ENCODE measurements at places on chromosomes 6 and 20.

DNA sequence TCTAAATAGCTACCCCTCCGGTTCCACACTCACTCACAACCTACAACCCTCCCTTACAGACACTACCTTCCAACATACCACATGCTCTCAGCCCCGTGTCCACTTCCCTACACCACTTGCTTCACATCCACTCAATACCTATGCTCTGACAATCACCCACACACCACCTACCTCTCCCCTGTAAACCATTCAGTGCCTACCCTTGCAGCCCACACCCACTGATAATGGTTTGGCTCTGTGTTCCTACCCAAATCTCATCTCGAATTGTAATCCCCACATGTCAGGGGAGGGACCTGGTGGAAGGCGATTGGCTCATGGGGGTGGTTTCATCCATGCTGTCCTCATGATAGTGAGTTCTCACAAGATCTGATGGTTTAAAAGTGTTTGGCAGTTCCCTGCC, 9.8 kb upstream of the ZNF343 start:
- no peak for DNase-seq

DNA sequence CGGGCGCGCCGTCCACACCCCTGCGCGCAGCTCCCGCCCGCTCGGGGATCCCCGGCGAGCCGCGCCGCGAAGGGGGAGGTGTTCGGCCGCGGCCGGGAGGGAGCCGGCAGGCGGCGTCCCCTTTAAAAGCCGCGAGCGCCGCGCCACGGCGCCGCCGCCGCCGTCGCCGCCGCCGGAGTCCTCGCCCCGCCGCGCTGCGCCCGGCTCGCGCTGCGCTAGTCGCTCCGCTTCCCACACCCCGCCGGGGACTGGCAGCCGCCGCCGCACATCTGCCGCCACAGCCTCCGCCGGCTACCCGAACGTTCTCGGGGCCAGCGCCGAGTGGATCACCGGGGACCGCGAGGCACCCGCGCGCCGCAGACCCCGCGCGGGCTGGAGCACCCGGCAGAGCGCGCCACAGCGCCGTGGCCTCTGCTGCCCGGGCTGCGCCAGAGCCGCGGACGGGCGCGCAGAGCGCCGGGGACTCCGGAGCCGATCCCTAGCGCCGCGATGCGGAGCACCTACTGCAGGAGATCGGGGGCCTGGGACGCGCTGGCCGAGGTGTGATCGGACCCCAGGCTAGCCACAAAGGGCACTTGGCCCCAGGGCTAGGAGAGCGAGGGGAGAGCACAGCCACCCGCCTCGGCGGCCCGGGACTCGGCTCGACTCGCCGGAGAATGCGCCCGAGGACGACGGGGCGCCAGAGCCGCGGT, at the start of gene BMP2:
Gene BMP2 (plus strand): TSS at position 151 of the 692 bp plus-strand sequence. CDS start 2,441 bp downstream, outside the sequence.
- DNase-seq: no peak

- DNase-seq: no peak
Measured at GRCh38 chr20:7383216-7383615, 557.0 kb downstream of the HAO1 start.

DNA sequence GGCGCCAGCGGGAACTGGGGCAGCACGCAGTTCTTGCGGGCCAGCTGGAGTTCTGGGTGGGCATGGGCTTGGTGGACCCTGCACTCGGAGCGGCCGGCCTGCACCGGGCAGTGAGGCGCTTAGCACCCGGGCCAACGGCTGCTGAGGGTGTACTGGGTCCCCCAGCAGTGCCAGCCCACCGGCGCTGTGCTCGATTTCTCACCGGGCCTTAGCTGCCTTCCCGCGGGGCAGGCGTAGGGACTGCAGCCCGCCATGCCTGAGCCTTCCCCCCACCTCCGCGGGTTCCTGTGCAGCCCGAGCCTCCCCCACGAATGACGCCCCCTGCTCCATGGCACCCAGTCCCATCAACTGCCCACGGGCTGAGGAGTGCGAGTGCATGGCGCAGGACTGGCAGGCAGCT, 168.8 kb downstream of the CD24 start:
- no peak for DNase-seq

DNA sequence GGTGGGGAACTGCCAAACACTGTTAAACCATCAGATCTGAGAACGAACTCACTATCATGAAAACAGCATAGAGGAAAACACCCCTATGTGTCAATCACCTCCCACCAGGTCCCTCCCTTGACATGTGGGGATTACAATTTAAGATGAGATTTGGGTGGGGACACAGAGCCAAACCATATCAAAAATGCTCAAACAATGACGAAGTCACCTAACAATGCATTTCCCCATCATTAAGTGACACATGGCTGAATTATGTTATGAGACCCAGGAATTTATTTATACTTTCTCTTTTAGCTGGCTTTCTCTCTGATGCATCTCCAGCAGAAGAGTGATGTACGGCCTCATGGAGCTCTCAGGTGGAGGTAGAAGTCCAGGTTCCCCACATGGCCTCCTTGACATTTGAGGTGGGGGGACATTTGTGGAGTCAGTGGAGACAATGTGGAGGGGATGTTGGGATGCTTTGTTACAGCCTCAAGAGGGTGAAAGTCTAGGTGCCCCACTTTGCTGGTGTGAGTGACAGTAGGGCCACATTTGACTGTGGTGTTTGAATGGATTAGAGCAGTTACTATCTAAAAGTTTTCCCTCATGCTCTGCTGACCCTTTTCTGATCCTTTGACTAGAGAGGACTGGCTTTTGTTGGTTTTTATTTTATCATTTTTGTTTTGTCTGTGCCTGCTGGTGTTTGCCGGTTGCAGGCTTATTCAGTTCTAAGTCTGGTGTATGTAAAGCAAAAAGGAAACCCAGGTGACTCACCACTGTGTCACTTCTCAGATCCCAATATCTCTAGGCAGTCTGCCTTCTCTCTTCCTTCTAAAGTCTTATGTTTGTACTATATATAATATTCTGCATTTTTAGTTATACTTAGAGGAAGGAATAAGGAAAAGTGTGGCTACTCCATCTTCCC, 18.5 kb upstream of the DCBLD1 start:
- no peak for DNase-seq

GRCh38 chr6:44470746-44471145, 83.2 kb downstream of the CDC5L start:
- no peak for DNase-seq

- no peak for DNase-seq
Measured at GRCh38 chr6:106637051-106637716, 7.8 kb downstream of the QRSL1 start.

GRCh38 chr6:5133943-5134342, 48.8 kb downstream of the PPP1R3G start:
- no peak for DNase-seq

DNA sequence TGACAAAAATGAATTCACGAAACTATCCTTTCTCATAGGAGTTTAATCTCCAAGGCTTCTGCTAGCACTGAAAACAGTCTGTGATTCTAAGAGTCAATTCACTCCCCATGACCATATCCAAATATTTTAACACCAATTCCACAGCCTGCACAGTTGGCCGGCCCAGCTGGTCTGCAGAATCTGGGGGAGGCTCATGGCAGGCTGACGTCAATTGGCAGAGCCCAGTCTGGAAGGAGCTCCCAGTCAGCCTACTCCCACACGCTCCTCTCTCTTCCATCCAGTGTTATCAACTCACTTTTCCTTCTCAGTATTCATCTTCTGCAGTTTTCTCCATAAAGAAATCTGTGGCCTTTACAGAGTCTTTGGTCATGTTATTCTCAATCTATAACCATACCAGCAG, 111.0 kb downstream of the TBXT start:
- no peak for DNase-seq

DNA sequence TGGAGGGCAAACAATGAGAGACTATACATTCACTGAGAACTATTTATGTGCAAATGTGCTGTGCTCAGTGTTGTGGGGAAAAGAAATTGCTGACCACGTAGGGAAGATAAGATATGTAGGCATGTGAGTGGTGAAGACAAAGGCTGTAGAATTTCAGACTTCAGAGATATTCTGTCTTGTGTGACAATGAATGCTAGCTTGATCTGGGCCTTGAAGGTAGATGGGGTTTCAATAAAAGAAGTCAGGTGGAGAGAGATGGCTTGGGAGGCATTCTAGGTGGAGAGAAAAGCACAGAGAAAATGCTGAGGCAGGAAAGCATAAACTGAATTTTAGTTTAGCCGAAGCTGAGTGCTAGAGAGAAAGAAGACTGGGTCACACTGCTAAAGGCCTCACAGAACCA, 56.8 kb upstream of the EEF1A1 start:
- DNase-seq: no peak

- no peak for DNase-seq
Measured at GRCh38 chr6:27295301-27296079, 16.6 kb downstream of the POM121L2 start.

DNA sequence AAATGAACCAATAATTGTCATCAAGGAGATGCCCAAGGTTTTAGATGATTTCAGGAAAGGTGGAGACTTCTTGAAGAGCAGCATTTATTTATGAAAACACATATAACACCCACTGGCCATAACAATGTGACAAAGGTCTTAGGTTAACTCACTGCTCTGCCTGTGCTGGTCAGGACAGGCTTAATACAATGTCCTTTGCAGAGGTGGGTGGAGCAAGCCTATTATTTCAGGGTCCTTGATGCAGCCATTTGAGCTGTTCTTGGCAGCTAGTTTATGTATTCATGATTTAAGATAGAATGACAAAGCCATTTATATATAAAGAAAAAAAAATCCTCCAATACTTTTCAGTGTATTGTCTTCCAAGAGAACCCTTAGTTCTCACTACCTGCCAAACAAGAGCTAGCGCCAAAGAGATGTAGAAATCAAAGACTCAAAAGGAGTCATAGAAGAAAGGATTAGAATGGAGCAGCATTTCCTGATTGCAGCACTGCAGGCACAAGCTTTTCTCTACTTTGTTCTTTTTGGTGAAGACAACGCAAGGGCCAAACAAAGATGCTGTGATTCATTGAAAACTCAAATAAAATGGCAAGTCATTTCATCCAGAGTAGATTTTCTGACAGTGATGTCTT, 124.3 kb upstream of the TSHZ2 start:
- DNase-seq: no peak
